ENCODE measurements at places on chromosomes 3 and 15.

DNA sequence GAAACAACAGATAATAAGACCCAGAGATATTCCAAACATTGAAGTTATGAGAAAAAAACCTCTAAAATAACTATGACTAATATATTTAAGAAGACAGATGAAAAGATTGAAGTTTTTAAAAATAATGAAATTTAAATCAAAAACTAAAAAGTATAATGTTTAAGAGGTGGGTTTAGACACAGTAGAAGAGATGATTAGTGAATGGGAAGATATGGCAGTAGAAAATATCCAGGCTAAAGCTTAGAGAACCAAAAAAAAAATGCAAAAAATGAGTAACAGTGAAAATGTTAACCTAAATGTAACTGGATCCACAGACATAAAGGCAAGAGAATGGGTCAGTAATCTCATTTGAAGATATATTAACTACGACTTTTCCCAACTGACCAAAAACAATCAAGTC lies 52.2 kb downstream of the RETNLB start:
- DNase-seq: no peak

DNA sequence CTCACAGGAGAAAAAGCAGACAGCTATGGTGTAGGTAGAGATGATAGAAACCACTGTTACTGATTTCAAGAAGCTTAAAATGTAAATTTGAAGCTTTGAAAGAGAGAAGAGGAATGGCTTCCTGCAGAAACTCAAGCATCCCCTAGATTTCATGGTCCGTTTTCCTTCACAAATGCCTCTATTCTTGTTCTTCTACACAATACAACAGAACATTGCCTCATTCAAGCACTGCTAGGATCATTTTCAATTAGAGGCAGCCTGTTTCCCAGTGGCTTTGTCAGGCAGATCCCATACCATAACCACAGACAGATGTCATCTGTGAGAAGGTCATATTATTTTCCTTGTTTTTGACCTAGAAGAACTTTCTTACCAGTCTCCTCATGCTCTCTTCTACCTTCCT lies 77.9 kb upstream of the SPRED1 start:
- no peak for DNase-seq

DNA sequence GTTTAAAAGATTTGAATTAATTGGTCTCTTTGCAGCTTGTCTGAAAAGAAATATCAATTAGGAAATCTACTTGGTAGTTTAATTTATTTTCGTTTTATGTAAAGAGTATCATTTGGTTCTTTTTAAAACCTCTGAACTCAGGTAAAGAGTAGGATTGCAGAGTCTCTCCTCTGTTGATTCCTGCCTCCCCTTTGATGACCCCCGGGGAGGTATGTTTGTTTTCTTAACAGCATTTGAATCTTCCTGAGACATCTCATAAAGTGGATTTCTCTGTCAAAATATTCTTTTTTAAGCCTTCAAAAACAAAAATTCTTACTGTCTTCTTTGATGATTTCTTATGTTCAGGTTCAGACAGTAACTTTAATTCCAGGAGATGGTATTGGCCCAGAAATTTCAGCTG lies 8.0 kb downstream of the IDH3A start:
- DNase-seq: no peak

- DNase-seq: no peak
These were observed 7.3 kb downstream of the FLNB start for GRCh38 chr3:58015520-58015915.

DNA sequence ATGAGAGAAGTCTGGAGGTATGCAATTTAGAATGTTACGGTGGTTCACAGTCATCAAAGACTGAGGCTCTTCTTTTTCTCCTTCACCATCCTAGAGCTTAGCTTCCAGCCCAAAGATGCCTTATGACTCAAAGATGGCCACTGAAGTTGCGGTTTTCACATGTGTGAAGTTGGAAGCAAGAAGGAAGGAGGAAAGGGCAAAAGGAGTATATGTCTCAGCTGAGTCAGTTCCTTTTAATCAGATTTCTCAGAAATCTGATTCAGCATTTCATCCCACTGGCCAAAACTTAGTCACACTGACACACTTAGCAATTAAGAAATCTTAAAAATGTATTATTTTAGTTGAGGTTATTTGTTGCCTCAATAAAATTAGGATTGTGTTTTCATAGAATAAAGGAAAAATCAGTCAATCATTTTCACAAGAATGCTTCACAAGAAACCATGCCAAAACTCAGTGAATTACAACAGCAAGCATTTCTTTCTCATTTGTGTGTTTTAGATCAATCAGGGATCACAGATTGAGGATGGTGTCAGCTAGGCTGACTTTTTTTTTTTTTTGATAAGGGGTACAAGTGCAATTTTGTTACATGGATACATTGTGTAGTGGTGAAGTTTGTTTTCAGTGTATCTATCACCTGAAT lies 211.1 kb upstream of the GADL1 start:
- DNase-seq: no peak

- no peak for DNase-seq
These were observed 17.4 kb upstream of the MKRN3 start for GRCh38 chr15:23548071-23548470.

DNA sequence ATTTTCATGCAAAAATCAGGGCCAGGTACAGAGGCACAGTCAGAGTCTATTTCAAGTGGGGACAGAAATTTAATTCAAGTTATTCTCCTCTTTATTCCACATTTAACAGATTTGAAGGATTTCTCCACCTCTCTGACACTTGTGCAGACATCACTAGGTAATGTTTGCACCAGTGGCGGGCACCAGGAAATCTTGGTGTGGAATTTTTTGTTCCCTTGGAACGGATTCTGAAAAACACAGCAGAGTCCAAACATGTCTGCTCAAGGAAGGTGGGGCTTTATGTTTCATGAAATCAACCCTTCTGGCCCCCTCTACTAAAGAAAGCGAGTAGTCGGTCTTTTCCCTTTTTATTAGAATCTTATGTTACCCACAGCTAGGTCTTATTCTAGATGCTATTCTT lies 271.2 kb upstream of the MDFIC2 start:
- no peak for DNase-seq

GRCh38 chr15:52709187-52709981 lies 30.2 kb upstream of the ATOSA start:
- DNase-seq: no peak

GRCh38 chr15:57732526-57733331 lies 26.2 kb downstream of the POLR2M start:
- no peak for DNase-seq

DNA sequence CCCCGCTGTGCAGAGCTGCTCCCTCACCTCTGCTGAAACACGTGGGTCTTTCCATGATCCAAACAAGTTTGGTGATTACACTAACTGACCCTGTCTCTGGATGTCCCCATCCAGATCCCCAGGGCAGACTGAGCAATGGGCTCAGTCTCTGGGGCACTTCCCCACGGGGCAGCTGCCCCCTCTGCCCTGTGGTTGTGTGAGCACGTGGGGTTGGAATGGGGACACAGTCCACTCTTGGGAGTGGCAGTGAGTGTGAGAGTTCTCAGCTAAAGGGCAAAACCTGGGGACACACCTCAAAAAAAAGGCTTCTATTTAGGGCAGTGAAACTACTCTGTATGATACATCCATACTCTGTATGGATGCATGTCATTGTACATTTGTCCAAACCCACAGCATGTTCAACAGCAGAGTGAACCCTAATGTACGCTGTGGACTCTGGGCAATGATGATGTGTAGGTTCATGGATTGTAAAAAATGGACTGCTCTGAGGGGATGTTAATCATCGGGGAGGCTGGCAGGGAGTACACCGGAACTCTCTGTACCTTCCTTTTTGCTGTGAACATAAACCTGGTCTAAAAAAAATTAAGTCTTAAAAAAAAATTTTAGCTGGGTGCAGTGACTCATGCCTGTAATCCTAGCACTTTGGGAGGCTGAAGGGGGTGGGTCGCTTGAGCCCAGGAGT lies 49.9 kb upstream of the BLM start:
- DNase-seq: no peak

DNA sequence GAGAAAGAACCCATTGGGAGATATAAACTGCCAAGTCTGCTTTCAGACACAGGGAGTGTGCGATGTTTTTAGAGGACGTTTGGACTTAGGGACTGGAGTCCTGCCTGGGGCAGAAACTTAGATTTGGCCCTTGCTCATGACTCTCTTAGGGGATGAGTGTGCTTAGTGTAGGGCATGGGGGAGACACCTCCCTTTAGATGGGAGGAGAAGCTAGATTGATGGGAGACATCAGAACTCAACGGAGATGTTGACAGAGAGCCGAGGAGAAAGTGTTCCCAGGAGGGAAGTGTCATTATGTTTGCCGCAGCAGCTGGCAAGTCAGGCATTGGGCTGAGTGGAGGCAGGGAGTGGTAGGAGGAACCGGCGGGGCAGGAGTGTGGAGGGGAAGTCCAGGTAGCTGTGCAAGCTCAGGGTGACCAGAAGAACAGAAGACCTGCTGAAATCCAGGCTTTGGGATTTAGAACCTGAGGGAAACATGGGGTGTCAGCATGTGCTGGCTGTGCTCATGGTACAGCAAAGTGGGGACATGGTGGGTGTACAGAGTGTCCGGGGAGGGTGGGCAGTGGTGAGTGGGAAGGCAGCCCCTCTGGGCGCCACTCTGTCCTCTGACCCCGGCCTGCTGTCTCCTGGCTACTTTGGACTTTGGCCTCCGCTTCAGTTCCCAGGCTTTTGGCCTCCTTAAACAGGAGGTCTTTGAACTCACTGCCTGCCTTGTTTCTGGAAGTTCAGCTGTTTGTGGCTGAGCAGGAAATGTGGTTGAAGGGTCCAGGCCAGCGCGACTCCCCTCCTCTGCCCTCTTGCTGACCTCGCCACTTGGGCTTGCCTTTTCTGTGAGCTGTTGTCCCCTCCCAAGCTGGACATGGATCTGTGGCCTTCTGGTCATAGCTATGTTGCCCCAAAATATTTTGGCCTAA lies 324.0 kb upstream of the LRRFIP2 start:
- no peak for DNase-seq

- no peak for DNase-seq
These were observed 12.0 kb upstream of the NRG4 start for GRCh38 chr15:76024021-76024768.

DNA sequence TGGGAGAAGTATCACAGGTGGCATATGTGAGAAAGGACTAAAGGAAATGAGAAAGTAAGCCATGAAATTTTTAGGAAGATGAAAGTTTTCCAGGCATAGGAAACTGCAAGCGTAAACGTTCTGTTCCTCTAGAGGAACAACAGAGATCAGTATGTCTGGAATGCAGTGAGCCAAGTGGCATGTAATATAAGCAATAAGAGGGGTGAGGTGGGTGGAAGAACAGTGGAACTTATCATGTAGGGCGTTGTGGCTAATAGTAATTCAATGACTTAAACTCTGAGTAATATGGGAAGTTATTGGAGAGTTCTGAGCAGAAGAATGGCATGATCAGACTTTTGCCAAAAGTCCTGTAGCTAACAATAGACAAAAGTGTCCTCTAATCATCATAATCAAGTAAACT lies 902.9 kb downstream of the EPHA3 start:
- DNase-seq: no peak

DNA sequence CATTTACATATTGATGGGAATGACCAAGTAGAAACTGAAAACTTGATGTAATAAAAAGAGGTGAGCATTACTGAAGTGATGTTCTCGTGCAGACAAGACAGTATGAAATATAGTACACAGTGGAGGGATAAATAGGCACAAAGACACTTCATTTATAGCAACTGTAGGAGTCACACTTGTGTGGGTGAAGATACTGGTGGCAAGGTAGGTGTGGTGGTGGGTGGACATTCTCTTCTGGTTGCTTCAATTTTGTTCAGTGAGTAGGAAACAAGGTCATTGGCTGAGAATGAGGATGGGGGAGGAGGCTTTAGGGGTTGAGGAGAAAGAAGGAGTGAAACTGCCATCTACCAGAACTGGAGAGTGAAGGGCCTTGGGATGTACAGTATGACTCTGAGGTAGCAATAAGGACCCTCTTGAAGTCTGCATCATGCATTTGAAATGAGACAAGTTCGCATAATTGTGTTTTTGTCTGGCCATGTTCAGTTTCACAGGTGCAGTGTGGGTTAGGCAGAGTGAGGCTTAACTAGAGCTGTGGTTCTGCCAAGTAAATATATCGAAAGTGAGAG lies 6.6 kb downstream of the CPNE9 start:
- no peak for DNase-seq

GRCh38 chr3:160126761-160127160 lies 98.5 kb upstream of the C3orf80 start:
- no peak for DNase-seq

DNA sequence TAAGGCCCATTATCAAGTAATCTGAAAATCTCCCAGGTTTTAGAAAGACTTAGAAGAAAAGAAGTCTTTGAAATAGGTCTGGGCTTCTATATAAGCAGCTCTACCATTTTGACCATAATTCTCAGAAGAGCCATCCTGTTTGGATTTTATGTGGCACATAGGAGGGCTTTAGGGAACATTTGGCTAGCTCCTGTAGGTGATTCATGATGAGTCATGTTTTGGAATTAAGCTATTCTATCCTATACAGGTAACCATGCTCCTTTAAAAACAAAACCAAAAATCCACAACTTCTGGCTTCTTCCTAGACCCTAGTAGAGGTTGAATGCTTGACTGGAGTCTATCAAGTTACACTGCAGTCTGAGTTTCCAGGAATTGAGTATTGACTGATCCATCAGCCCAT lies 8.9 kb downstream of the SST start:
- no peak for DNase-seq

- no peak for DNase-seq
These were observed 85.5 kb downstream of the SSR3 start for GRCh38 chr3:156469456-156469855.

DNA sequence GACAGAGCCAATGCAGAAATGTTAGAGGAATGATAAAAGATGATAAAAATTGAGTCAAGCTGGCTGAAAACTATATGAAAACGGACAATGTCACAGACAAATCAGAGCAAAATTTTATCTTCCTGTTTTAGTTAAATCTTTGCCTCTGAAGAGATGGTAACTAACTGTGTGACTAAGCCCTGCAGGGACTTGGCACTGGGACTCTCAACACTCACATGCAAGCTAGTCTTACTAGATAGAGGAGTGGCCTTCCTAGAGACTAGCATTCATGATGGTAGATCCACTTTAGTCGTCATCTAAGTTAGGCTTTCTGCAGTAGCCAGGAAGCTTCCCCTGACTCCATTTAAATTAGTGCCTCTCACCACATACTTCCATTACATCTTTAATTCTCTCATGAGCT lies 4.1 kb downstream of the CCDC191 start:
- DNase-seq: no peak

DNA sequence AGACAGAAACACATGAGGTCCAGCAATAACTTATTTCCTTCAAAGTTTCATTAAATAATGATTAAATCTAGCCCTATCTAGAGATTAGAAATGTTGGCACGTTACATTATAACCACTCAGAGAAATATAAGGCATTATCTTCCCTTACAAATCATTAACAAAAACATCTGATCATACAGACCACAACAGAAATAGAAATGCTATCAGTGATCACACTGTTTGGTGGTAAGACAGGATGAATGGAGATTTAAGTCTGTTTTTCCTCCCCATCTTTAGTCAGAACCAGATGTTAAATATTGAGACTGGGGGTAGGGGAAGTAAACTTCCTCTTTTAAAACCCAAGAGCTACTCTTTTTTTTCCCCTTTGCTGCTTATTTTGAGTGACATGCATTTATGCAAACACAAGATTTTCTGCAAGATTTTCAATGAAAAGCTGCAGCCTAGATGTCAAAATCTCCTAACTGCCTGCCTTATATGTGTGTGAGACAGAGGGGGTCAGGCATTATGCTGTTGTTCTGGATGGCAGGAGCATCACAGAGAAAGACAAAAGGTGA lies 70.4 kb downstream of the CBLB start:
- no peak for DNase-seq

GRCh38 chr3:138254216-138254615 lies 67.1 kb downstream of the ARMC8 start:
- no peak for DNase-seq

GRCh38 chr15:72345806-72346205 lies 25.8 kb upstream of the CELF6 start:
- DNase-seq: no peak
